Spleen (tissue), 13 donors: ENCODE measurements at places on chromosomes 4 and X. TPM values are rescaled to one million over a fixed set of nuclear protein-coding genes. Genes with fewer than 3 reads are reported as not detected.

Gene GBA3
- polyA plus RNA-seq: 1.3 TPM

Gene HTT
- polyA plus RNA-seq: 14.7 TPM

DNA sequence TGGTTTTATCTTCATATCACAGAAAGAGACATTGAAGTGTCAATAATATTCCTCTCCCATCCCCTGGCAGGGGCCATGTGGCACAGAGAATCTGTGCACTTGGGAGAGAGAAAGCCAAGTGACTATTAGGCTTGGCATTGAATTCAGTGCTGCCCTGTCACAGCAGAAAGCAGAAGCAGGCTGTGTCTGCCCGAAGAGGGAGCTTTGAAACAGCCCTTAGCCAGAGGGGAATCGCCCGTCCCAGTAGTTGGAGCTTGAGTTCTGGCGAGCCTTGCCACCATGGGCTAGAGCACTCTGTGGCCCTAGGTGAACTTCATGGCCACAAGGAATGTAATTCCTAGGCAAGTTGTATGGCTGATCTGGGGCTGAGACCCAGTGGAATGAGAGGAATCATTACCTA, 282.5 kb upstream of the PCDH10 start:
- no peak for DNase-seq

Gene CORIN
- 0.26 TPM for polyA plus RNA-seq

DNA sequence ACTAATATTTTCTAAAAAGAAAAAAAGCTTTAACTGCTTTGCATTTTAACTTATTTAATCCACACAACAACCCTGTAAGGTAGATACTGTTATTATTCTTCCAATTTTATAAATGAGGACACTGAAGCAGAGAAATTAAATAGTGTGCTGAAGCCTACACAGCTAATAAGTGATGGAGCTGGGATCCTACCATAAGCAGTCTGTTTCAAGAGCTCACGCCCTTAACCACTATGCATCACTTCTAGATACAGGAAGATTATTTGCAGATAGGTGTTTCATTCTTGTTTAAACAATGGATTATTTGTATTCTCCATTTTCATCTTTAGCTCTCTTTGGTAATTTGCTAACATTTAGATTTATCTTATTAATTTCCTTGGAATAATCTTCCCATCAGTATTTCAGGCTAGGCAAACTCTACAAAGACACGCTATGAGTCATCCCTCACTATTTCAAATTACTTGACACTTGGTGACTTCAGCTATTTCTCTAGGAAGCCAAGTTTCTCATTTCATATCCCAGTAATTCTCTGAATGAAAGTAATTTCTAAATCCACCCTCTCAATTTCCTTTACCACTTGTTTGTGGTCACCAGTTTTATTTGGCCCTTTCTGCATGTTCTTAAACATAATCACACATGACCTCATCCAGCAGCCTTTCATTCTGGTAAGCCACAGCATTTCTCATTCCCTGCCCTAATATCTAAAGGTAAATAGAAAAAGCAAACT, 67.3 kb downstream of the ASB9 start:
- no peak for DNase-seq

DNA sequence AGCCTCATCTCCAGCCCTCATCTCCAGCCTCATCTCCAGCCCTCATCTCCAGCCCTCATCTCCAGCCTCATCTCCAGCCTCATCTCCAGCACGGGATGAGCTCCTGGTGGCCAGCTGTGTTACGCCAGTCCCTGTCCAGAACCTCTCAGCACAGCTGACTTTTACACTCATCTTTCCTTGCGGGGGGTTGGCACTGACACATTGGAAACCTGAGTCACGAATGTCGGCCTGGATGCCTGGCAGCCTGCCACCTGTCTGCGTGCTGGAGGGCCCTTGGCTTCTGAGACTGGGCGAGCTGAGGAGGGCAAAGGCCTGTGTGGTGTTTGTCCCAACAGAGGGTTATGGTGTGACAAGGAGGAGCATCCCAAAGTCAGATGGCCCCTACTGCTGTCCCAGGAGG, 66.1 kb upstream of the HGFAC start:
- DNase-seq: no peak

DNA sequence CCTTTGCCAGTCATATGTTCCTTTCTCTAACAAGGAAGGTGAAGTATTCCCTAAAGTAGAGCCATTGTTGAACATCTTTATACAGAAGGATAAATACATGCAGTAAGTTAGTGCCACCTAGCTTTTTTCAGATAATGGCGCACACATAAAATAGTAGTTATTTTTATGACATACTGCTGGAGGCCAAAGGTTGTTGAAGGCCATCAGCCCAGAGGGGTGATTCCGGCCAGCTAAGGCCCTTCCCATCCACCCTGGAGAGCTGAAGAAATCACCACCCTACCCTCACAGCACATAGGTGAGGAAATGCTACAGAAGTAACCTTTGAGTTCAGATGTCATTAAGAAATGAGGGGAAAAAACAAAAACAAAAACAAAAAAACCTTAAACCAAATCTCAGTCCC, 102.2 kb upstream of the MAP3K15 start:
- DNase-seq: no peak
